ENCODE measurements at places on chromosomes 1 and 21. TPM values are rescaled to one million over a fixed set of nuclear protein-coding genes. Genes with fewer than 3 reads are reported as not detected.

DNA sequence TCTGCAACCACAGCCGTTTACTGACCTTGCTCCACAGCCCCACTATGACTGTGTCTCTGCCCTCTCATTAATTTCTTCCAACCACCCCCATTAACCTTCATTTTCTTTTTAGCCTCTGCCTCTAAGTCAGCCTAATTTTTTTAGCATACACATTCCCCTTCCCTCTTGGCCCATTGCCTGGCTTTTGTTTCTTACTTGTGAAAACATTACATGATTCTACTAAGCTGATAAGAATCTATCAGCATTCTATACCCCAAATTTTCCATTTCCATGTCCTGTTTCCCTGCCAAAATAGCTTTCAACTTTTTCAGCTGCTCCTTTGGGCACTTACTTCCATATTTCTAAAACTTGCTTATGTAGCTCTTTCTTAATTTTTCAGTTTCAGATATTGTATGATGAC, 79.8 kb downstream of the PCP4 start:
- DNase-seq, result no peak

The SLC26A9 gene
- total RNA-seq, result not detected

The ADSS2 gene
- total RNA-seq, result 17.6 TPM

The RNASEL gene
- 19.9 TPM for total RNA-seq

DNA sequence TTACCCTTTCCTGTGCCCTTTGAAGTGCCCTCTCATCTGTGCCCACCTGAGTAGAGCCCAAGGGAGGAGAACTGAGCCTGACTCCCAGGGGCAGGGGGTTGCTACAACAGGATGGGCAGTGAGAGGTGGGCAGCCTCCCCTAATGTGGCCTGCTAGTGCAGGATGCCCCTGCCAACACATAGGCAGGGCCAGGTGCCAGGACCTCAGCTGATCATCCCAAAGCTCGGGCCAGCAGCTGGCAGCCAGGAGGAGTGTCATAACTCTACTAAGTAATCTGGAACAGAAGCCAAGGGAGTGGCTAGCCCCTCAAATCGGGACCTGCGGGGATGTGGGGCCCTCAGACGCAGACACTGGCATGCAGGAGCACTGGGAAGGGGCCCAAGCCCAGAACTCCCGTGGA, 208.8 kb upstream of the RAB4A start:
- no peak for DNase-seq

- no peak for DNase-seq
Observed at GRCh38 chr1:12183095-12183794, 16.5 kb downstream of the TNFRSF1B start.

- peak; percentile 75 for DNase-seq
Observed at GRCh38 chr1:205286335-205286950, 35.1 kb downstream of the NUAK2 start.

The CFHR3 gene
- 0.32 TPM for total RNA-seq

DNA sequence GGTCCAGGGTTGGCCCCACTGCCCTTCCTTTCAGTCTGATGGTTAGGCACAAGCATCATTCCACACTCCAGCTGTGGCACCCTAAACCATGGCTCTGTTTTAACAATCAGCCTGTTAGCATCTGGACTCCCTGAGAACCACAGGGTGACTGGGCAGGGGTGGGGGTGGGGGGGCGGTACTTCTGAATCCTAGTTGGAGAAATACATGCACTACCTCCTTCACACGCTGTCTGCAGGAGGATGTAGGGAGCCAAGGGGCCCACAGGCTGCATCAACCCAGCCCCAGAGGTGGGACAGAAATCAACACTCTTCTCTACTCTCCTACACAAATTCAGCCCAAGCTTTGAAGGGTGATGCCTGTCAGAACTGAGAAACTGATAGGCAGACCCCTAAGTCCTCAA, 23.8 kb downstream of the DDX20 start:
- DNase-seq, result no peak

The LAD1 gene
- total RNA-seq, result 215 TPM

- no peak for DNase-seq
Observed at GRCh38 chr1:186611156-186611555, 69.1 kb downstream of the PTGS2 start.

The LY9 gene
- 1.8 TPM for total RNA-seq

The CD52 gene
- total RNA-seq, result 56.1 TPM

- DNase-seq, result peak; percentile 67
Observed at GRCh38 chr21:41817228-41817627, 50.4 kb upstream of the RIPK4 start.

The AADACL4 gene
- total RNA-seq, result not detected

GRCh38 chr1:107975851-107976250, 10.9 kb upstream of the VAV3 start:
- no peak for DNase-seq

- no peak for DNase-seq
Observed at GRCh38 chr21:36471254-36471723, 8.6 kb downstream of the CLDN14 start.

DNA sequence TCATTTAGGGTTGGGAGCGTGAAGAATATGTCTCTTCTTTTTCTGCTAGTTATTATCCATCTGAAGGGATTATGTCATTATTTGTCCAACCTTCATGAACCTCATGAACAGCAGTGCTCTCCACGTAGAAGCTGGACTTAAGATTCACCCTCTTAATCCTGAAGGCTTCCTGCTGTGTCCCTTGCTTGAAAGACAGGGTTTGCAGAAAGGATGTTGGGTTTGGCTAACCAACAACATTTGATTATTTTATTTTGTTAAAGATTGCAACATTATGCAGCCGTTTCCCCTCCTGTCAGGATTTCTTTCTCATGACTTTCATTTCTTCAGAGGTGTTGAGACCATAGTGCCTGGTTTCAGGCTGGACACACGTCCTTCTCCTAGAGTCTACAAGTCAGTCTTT, 75.2 kb downstream of the NGF start:
- DNase-seq, result no peak

The GLRX2 gene
- 1.1 TPM for total RNA-seq

The OR2M3 gene
- not detected for total RNA-seq

- DNase-seq, result no peak
Observed at GRCh38 chr1:36238433-36238832, 14.2 kb downstream of the THRAP3 start.

The ADCY10 gene
- not detected for total RNA-seq

- no peak for DNase-seq
Observed at GRCh38 chr1:96588416-96588995, 133.1 kb upstream of the PTBP2 start.

DNA sequence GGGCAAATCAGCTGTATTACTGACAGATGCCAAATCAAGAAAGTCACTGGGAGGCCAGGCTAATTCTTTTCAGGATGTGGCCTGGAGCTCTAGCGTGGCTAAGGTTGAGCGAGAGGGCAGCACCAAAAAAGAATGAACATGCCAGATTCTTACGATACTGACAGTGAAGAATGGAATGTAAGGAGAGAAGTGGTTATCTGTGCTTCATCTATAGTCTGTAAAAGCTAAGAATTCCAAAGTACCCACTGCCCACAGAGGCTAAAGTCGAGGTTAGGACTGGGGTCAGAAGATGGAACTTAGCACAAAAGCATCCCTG, 32.7 kb downstream of the TFAP2E start:
- no peak for DNase-seq

- no peak for DNase-seq
Observed at GRCh38 chr1:212561501-212561931, 47.0 kb upstream of the ATF3 start.

The ARHGEF10L gene
- total RNA-seq, result 326 TPM

The ATP5PF gene
- total RNA-seq, result 96.5 TPM

DNA sequence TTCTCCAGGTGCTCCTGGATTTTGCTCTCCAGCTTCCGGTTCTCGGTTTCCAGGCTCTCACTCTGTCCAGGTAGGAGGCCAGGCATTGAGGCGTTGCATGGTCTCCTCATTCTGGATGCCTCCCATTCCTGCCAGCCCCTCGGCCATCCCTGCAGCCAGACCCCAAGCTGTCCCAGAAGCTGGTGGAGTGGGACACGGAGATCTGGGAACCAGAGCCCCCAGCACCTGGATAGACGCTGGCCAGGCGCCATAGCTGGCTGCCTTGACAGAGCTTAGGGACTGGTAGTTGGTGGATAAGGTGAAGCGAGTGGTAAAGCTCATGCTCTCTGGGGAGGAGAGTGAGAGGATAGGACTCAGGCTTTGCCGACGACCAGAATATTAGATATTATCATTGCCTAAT, 29.6 kb downstream of the RAP1A start:
- no peak for DNase-seq

- no peak for DNase-seq
Observed at GRCh38 chr21:34688715-34689114, 19.9 kb downstream of the CLIC6 start.

DNA sequence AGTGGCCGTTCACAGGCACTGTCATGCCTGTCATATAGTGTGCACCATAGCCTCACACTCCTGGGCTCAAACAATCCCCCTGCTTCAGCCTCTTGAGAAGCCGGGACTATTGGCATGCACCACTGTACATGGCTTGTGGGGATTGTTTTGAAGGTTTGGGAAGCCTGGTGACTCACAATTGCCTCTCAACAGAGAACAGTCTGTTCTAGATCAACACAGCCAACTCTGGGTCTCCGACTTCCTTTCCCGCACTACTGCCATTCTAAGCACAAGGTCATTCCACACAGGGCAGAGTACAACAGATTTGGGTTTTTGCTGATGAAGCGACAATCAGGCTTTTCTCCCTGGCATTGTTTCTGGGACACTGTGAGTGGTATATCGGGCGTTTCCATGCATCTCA, 15.5 kb upstream of the AHCTF1 start:
- peak; percentile 23 for DNase-seq

The PRAMEF10 gene
- not detected for total RNA-seq

The HHAT gene
- total RNA-seq, result 7.9 TPM

- DNase-seq, result no peak
Observed at GRCh38 chr1:82919837-82920236, 1079.1 kb downstream of the TTLL7 start.

Measured in transverse colon (tissue), 4 donors.